Activated T-cell treated with anti-CD3 and anti-CD28 coated beads, Interleukin-2, amount 50 U/mL, for 48 hours (primary cell): ENCODE measurements at places on chromosomes 6 and 20.

GRCh38 chr6:132684272-132684671 lies 25.3 kb upstream of the TAAR1 start:
- no peak for DNase-seq

DNA sequence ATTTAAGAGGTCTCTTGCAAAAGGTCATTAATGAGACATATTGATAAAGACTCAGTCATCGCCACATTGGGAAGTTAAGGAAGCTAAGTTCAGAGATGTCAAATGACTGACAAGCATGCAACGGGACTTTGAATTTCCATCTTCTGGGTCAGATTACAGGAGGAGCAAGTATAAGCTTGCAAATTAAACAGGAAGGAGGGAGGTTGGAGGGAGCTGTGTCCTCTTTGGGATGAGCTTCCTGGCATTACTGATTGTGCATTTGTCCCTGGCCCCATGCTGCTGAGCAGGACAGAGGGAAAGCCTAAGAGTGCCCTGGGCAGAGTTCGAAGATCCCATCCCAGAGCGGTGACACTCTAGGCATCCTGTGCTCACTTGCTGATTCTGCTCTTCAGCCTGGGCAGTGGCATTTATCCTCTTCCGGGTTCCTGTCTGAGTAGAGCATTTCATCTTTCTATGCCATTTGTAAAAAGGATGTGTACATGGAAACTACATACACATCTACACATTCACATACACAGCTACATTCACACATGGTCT lies 40.5 kb downstream of the SLC22A1 start:
- no peak for DNase-seq

GRCh38 chr6:139356924-139357323 lies 17.5 kb downstream of the CITED2 start:
- DNase-seq: no peak

- DNase-seq: no peak
These were observed 12.7 kb downstream of the STXBP5 start for GRCh38 chr6:147216915-147217314.

DNA sequence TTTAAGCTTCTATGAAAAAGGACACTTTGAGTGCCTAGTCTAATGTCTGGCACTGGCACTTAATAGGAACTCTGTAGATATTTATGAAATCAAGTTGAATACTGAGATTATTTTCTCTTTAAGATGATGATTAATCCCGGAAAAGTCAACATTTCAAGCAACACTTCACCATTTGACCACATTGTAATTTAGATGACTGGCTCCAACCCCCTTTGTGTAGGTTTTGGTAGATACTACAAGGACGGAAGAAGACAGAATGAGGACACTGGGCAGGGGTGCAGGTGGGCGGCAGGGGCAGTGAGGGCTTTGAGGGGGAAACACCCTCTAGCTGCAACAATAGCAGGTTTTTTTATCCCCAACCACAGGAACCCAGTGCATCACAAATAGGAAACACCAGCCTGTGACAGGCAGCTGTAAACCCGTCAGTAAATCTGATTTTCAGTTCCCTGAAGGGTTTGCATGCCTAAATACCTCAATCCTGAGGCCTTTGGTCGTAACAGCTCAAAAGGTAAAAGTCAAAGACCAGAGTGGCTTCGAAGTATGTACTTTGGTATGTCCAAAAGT lies 4.6 kb downstream of the DTNBP1 start:
- no peak for DNase-seq

DNA sequence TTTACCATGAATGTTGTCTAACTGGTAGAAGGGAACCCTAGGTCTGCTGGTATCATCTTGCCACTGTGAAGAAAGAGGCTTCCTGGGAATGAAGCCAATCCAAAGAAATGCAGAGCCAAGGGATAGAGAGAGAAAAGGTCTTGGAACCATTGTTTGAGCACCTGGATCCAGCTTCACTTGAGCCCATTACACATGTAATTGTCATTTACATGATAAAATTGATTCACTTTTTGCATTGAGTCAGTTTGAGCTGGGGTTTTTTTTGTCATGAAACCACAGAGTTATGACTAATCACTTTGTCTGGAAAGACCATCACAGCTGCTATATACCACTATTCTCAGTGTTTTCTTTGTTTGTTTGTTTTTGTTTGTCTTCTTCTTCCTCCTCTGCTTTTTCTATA lies 112.3 kb downstream of the CBLN4 start:
- no peak for DNase-seq

GRCh38 chr20:37344506-37345338 lies 1.2 kb upstream of the SRC start:
- DNase-seq: no peak

- DNase-seq: no peak
These were observed 164.8 kb downstream of the SOBP start for GRCh38 chr6:107654764-107655163.

DNA sequence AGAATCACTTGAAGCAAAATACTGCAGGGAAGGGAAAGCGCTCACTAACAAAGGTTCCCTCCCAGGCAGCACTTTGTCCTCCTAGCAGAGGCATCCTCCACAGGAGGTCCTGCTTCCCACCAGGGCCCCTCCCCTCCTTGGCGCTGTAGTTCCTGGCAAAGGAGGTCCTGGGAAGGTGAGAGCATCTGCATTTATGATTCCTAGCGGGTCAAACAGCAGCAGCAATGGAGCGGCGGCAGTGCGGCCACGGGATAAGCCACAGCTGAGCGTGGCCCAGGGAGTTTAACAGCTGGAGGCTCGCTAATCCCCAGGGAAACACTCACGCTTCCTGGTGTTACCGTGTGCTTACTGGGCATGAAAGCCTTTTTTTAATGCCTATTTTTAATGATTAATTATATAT lies 185.8 kb downstream of the TTLL2 start:
- no peak for DNase-seq

GRCh38 chr6:136344420-136344819 lies 54.8 kb upstream of the BCLAF1 start:
- DNase-seq: no peak

- DNase-seq: no peak
These were observed 142.3 kb downstream of the FARS2 start for GRCh38 chr6:5403609-5404008.

- DNase-seq: no peak
These were observed 296.8 kb downstream of the TENT5A start for GRCh38 chr6:81455641-81456040.

GRCh38 chr20:25017257-25017803 lies 24.8 kb upstream of the APMAP start:
- no peak for DNase-seq

GRCh38 chr6:33147807-33148666 lies 44.2 kb downstream of the COL11A2 start:
- DNase-seq: no peak
